ENCODE measurements at places on chromosomes 3 and 15.
A peak's percentile ranks its signal among the peaks of the same experiment; 100 is the strongest.

DNA sequence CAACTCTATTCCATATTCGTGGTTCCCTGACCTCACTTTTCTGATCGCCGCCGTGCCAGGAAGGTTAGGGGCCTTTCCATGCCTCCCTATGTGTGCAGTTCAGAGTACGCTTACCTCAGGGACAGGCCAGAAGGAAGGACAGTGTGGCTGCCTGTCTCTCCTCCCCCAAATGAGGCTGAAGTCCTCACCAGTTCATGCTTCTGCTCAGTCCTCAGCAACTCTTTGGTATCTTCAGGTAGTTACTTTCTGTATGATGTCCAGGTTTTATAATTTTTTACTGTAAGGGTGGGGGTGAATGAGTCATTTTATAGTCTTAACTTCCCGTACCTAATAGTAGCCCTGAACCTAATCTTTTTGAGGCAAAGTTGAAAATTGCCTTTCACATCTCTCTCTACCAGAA, 98.7 kb downstream of the VPS8 start:
- DNase-seq: no peak

- no peak for DNase-seq
Measured at GRCh38 chr15:69869291-69869690, 228.4 kb downstream of the TLE3 start.

GRCh38 chr15:48833526-48834239, 22.8 kb upstream of the CEP152 start:
- no peak for DNase-seq

DNA sequence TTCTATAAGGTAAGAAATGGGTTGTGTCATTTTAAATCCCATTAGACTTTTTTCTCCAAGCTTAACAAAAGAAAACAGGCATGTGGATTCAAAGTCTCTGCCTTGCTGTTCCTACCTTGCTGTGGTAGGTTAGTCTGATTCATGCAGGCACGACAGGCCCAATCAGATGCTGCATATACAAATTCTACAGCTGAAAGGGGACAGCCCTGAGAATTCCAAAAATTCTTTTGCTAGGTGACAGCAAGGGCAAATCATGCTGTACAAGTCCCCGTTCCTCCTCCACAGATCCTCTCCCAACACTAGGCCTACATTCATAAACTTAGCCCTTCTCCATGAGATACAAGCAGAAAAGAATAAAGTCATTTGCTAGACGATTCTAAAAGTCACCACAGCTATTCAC, 161.2 kb upstream of the THBS1 start:
- DNase-seq: peak; percentile 66

GRCh38 chr3:137988152-137988551, 21.8 kb upstream of the CLDN18 start:
- no peak for DNase-seq

GRCh38 chr15:75067123-75067830, 43.9 kb downstream of the PPCDC start:
- DNase-seq: peak; percentile 92

DNA sequence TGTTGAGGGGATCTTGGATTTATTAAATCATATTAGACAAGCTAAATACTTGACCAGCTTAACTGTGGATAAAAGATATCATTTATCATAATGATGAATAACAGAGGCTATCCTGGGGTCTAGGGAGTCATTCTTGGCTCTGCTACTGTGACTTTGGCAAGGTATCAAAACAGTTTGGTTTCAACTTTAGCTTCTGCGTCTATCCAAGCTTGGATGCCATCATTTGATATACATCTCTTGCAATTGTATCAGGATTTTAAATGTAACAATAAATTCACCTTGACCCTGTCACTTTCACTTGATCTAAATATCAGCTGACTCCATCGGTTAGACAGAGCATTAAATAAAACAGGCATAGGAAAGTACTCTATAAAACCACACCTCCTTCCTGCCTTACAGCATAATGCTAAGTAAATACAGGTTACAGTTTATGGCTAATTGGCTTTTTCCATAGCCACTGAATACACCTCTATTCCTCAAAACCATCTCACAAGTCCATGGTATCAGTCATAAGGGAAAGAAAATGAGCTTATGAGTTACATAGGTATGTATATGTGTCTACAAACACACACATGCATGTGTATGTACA, 262.9 kb downstream of the CTNNB1 start:
- DNase-seq: no peak

- DNase-seq: no peak
Measured at GRCh38 chr3:71061037-71061436, 522.5 kb downstream of the FOXP1 start.
